ENCODE measurements at places on chromosomes 7 and 10.

- DNase-seq = peak; percentile 75
Measured at GRCh38 chr10:113126229-113127201, 176.5 kb downstream of the TCF7L2 start.

DNA sequence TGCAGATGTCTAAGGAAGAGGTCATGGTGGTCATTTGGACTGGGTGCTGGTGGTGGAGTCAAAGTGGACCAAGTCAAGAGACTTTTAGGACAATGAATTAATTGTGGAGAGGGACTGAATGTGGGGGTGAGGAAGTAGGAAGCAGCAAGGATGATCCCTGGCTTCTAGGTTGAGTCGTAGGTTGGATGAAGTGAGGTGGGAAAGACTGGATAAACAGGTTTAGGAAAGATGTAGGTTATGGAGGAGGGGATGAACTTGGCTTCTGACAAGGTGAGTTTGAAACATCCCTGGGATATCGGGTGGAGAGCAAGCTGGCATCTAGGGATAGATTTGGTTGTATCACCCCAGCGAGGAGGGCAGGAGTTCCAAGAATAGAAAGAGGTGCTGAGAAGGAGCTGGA lies 7.6 kb downstream of the SEMA4G start:
- DNase-seq = no peak

- no peak for DNase-seq
Measured at GRCh38 chr7:128893251-128894100, 17.0 kb downstream of the KCP start.

DNA sequence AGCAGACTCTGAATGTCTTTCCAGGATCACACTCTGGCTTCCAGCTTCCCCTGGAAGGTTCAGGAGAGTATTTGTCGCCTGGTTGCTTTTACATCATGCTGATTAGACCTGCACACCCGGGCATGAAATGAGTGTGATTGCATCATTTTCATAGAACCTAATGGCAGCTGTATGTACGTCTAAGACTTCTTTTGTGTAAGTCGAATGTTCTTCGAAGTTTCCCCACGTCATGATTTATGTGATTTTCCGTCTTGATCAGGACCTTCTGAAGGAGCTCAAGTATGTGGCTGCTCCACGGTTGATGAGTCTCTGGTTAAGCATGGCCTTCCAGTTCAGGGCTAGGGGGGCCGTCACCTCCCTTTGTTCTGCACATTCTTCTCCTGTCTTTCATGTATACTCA lies 4.5 kb downstream of the EIF4H start:
- DNase-seq = no peak

- DNase-seq = peak; percentile 3
Measured at GRCh38 chr10:35194906-35195305, 68.3 kb downstream of the CREM start.

DNA sequence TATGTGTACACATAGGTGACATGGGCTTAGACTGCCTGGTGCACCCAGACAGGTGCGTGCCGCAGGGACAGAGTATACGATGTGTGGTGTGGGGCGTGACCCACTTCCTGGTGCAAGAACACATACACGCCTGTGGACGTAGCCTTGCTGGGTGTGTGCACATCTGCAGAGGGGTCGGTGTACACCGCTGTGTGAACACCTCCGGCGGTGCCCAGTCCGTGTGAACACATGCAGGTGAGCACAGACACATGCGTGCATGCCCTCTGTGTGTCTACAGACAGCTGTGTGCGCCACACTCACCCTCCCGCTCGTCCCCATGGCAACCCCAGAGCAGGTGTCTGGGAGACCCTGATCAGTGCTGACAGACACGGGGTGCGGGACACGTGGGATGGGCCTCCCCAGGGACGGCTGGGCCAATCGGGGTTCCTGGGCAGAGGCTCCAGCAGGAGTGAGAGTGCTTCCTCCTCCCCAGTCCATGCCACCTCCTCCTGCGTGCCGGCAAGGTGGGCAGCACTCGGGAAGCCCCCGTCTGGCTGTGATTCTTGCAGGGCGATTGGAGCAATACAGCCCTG lies 23.4 kb downstream of the ELFN1 start:
- DNase-seq = peak; percentile 37

DNA sequence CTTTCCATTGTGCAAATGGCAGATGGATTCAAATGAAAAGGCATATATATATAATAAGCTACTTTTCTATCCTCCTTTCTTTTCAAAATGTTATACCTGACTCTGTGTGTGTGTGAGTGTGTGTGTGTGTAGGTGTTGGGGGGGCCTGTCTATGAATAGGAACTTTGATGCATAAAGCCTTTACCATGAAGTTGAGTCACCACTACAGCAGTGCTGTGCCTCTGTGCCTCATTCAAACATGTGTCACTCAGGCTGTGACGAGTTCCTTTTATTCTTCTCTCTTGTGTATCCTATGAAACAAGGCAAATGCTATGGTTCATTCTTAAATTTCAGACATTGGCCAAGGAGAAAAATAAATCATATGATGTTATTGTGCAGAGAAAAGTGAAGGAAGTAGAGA lies 52.7 kb upstream of the DKK1 start:
- no peak for DNase-seq

DNA sequence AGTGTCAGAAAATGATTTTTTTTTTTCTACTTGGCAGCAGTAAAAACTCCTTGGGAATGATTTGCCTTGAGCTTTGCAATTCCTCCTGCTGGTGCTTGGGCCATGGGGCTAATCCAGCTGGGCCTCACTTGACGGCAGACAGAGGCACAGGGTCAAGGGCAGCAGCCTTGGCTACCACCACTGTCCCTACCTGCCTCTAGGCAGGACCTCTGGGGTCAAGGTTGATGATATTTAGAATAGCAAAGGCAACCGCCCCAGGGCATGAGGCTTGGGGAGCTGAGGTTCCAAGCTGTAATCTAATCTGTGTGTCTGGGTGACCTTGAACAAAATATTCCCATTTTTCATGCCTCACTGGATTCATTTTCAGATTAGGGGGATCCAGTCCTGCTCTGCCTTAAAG lies 327.4 kb downstream of the PLXNA4 start:
- DNase-seq = no peak

GRCh38 chr7:101235522-101235921 lies 2.1 kb downstream of the CLDN15 start:
- no peak for DNase-seq

DNA sequence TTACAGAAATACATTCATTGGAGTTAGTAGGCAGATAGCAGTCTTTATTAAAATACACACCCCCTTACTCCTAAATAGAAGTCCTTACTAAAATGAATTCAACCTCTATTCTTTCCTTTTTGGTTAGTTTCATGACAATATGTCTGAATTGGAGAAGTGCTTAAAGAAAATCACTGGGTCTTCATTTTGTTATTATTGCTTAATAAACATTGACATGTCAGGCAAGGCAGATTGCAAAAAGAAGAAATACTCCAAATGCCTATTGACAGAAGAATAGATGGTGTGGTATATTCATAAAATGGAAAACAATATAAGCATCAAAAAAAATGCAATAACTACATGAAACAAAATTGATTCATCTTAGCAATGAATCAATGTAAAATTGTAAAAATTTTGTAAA lies 135.5 kb downstream of the TMEM26 start:
- no peak for DNase-seq

DNA sequence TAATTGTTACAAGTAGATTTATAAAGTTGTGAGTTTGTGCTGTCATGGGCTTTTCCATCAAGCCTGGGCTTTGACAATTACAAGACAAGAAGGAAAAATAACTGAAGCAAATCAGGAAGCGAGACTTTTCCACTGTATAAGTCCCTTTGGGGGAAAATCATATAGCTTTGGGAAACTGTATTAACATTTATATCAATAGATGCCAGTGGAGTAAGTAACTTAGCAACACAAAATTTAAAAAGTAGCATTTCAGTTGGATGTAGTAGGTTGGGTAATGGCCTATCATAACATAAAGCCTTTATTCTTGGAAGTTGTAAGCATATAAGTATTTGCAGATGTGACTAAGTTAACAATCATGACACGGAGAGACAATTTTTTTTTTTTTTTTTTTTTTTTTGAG lies 931.1 kb downstream of the CNTNAP2 start:
- DNase-seq = no peak

DNA sequence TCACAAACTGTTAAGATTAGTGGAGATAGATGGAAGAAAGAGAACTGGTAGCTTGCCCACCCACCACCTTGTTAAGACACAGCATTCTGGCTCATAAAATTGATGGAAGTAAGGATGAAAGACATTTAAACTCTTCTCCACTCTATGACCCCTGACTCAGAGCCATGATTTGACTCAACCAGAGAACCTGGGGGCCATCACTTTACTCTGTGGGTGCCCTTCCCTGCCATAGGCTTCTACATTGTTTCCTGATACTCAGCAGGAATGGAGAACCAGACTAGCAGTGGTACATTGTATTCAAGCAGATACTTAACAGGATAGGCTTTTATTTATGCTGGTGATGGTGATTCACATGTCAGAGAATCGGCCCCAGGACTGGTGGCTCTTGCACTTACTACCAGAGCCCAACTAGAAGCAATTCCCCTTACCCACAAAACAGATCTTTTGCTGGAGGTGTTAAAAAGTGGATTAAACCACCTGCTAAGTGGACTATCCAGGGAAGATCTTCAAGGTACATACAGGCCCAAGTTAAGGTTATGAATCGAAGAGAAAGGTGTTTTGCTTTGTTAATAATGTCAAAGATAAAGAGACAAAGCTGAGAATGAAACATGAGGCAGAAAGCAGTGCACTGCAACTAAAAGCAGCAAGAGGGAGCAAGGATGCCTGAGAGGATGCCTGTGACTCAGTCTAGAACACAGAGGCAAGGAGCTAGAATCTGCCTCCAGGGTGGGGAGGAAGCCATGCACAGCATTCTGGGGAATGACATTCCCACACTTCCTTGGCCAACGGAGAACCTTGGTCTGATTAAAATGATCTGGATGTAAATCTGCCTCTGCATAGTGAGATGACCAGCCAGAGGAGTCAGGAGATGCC lies 36.0 kb upstream of the GLI3 start:
- DNase-seq = no peak

GRCh38 chr7:99460651-99461050 lies 5.3 kb downstream of the ATP5MF start:
- DNase-seq = no peak

DNA sequence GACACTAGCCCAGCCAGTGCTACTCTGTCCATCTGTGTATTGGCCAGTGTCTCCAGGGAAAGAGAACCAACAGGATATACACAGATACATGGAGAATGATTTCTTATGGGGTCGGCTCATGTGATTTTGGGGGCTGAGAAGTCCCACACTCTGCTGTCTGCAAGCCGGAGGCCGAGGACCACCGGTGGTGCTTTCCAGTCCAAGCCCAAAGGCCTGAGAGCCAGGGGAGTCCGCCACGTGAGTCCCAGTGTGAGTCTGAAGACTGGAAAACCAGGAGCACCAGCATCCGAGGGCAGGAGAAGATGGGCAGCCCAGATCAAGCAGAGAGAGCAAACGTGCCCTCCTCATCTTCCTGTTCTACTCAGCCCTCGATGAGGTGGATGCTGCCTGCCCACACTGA lies 71.5 kb downstream of the C10orf143 start:
- no peak for DNase-seq

GRCh38 chr7:91068136-91068795 lies 196.0 kb upstream of the FZD1 start:
- no peak for DNase-seq

DNA sequence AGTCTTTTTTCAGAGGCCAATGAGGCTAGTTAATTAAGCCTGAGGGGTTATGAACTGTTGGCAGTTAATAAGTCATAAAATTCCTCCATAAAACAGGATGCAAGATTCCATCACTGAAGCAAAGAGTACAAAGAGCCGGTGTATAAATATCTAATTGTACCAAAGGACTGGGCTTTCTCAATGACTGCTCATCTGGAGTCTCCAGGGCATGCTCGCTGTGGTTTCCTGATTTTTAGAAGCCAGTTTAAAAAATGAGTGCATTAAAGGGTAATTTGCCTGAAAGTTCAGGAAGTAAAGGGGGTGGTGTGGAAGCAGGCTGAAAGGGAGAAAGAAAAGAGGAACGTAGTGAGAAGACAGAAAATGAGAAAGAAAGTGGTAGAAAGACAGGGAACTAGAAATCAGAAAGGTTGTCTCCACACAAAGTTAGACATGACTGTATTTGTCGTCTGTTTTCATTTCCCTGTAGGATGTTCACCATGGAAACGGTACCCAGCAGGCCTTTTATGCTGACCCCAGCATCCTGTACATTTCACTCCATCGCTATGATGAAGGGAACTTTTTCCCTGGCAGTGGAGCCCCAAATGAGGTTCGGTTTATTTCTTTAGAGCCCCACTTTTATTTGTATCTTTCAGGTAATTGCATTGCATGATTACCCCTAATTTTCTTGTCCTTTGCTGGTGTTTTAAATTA lies 282.3 kb downstream of the TWIST1 start:
- DNase-seq = no peak

GRCh38 chr7:2124604-2125345 lies 108.0 kb downstream of the MAD1L1 start:
- DNase-seq = no peak

DNA sequence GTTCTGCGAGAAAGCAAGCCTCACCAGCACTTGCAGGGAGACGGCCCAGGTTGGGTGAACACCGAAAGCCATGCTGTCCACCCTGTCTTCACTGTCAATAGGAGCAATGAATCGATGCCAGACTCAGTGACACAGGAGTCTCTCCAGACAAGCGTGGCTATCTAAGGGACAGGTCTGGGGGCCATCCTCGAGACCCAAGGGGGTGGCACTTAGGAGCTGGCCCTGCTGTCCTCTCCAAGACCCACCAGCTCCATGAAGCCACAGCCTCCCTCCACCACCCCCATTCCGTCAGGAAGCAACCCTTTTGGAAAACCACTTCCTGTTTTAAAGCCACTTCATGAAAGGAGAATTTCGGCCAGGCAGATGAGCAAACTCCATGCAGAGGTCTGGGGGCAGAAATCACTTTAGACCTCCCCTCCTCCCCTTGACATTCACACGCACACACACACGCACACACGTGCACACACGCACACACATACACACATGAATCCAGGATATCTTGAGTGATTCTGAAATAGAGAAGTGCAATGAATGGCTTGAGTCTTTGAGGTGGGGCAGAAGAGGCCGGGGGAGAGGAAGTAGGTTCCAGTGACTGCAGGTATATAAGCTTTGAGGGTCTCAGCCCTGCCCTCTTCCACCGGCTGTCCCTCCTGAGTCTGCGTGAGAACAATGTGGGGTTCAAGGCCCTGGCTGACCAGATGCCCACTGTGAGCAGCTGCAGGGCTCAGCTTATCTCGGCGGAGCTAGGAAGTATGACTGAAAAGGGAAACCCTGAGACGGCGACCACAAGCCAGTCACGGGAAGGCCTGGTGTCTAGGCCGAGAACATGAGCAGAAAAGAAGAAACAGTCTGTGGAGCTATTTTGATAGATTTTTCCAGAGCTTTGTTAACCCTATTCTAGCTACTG lies 25.0 kb downstream of the RGS10 start:
- DNase-seq = no peak

- no peak for DNase-seq
Measured at GRCh38 chr10:62805231-62806099, 945 bp downstream of the ADO start.

GRCh38 chr10:36345807-36346206 lies 703.7 kb upstream of the FZD8 start:
- DNase-seq = no peak

GRCh38 chr7:112201411-112201810 lies 4.8 kb downstream of the DOCK4 start:
- no peak for DNase-seq

Data from NCI-H1436 (cell line).